ENCODE measurements at places on chromosomes 16 and 17.

DNA sequence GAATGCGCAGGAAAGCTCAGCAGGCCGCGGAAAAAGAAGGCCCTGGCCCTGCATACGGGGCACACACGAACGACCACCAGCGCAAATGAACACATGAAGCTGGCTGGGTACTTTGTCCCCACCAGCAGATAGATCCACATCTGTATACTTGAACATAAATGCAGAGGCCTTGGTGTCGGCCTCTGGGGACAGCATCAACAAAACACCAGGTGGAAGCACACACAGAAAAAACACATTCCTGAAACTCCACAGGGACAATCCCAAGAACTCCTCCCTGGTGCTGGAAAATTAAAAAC is 606 bp upstream of the ZBTB4 start:
- DNase-seq: no peak

GRCh38 chr16:89198417-89199240 is 1.7 kb downstream of the SLC22A31 start:
- DNase-seq: no peak

DNA sequence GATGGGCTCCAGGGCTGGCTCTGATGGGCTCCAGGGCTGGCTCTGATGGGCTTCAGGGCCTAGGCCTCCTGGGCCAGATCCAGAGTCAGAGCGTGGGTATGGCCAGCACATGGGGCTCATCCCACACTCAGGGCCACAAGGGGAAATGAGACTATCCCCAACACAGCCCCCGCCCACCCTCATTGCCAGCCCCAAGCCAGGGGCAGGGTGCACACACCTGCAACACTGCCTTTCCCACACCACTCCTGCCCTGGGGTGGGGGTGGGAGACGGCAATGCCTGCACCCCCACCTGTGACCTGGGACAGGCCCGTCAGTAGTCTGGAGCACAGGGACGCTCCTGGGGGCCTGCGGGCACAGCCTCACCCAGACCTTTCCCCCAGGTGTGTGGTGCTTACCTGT is 14.3 kb upstream of the ATP6V0C start:
- DNase-seq: no peak

- peak; percentile 87 for DNase-seq
Measured at GRCh38 chr16:84514874-84515835, 10.7 kb upstream of the MEAK7 start.

GRCh38 chr17:1571341-1571704 is 8.7 kb upstream of the PITPNA start:
- DNase-seq: no peak

GRCh38 chr16:55656691-55657092 is 904 bp downstream of the SLC6A2 start:
- no peak for DNase-seq

DNA sequence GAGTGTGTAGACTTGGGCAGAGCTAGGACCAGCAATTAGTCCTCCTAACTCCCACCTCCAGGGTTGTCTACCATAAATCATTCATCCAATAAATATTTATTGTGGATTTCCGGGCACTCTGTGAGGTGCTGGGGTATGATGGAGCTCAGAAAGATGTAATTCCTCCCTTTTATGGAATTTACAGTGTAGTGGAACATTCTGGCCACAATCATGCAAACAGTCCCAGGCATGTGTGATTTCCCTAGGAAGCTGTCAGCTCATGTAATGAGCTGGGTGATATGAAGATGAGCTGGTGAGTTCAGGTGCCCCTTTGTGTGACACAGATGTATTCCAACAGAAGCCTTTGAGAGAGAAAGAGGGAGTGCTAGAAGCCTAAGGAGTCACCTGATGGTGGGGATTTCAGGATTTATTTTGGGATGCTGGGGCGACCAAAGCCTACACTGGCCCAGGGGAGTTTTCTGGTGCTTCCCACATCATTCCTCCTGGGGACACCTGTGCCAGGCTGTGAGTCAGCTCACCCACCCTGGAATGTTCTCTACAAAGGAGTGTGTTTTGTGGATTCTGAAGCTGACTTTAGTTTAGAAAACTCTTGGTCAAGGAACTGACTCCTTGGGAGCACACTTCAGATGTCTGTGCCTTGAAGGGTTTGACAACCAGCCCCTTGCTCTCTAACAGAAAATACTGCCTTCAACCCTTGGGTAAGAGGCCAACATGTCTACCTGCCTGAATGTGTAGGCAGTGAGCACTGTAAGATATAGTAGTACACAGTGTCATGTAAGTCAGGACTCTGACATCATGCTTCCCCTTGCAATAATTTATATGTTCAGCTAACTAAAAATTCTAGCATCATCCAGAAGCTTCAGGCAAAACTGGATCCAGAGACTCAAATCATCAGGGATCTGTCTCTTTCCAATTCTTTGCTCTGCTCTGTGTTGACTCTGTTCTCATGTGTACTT is 42.9 kb downstream of the HS3ST4 start:
- no peak for DNase-seq

GRCh38 chr17:41521574-41522261 is 3.0 kb upstream of the KRT15 start:
- no peak for DNase-seq

GRCh38 chr16:54275956-54276355 is 10.6 kb downstream of the IRX3 start:
- DNase-seq: no peak

DNA sequence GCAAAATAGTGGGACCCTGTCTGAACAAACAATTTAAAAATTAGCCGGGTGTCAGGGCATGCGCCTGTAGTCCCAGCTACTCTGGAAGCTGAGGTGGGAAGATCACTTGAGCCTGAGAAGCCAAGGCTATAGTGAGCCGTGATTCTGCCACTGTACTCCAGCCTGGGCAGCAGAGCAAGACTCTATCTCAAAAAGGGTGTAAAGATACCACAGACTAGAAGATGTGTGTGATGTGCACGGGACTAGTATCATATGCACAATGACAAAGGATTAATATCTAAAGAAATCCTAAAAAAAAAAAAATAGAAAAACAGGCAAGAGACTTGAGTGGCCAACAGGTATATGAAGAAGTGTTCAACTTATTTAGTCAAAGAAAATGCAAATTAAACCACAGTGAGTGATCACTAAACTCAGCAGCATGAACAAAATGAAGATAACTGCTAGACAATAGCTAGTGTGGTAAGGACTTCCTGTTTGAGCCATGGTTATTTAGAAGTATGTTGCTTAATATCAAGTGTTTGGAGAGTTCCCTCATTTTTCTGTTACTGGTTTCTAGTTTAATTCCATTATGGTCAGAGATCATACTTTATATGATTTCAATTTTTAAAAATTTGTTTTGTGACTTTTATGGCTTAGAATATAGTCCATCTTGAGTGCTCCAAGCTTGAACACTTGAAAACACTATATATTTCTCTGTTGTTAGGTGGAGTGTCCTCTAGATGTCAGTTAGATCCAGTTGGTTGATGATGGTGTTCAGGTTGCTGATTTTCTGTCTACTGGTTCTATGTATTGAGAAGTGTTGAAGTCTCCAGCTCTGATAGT is 14.7 kb upstream of the SLX4 start:
- DNase-seq: peak; percentile 39

DNA sequence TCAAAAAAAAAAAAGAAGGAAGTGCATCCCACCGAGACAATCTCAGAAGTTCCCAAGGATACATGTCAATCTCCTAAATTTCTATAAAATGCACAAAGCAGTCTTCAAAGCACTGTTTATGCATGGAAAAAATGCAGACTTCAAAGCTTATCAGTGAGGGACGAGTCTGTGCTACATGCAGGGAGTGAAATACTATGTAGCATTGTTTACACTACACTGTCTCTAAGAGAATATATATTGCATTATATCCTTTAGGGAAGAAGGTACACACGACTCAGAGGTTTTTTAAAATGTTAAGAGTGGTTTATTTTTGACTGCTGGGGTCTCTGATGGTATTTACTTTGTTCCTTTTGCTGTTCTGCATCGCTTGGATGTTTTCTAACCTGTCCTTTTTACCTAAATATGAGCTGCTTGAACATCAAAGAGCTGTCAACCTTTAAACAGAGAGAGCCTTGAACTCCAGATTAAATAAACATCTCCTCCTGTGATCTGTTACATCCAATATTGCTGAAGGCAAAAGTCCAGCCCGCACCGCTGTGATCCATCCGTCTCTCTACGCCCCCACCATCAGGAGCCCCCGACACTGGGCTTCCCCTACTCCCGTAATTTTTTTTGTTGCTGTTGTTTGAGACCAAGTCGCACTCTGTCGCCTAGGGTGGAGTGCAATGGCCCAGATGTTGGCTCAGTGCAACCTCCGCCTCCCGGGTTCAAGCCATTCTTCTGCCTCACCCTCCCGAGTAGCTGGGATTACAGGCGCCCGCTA is 1.4 kb downstream of the FBXO31 start:
- no peak for DNase-seq

GRCh38 chr17:44279666-44280391 is 11.9 kb upstream of the SLC4A1 start:
- DNase-seq: peak; percentile 42

DNA sequence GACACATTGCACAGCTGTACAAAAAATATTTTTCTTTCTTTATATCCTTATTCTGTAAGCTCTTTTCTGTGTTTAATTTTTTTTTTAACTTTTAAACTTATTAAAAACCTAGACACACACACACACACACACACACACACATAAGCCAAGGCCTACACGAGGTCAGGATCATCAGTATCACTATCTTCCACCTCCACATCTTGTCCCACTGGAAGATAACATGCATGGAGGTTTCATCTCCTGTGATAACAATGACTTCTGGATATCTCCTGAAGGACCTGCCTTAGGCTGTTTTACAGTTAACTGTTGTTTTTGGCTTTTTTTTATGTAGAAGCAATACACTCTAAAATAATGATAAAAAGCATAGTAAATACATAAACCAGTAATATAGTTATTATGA is 71.2 kb downstream of the TNRC6C start:
- no peak for DNase-seq

DNA sequence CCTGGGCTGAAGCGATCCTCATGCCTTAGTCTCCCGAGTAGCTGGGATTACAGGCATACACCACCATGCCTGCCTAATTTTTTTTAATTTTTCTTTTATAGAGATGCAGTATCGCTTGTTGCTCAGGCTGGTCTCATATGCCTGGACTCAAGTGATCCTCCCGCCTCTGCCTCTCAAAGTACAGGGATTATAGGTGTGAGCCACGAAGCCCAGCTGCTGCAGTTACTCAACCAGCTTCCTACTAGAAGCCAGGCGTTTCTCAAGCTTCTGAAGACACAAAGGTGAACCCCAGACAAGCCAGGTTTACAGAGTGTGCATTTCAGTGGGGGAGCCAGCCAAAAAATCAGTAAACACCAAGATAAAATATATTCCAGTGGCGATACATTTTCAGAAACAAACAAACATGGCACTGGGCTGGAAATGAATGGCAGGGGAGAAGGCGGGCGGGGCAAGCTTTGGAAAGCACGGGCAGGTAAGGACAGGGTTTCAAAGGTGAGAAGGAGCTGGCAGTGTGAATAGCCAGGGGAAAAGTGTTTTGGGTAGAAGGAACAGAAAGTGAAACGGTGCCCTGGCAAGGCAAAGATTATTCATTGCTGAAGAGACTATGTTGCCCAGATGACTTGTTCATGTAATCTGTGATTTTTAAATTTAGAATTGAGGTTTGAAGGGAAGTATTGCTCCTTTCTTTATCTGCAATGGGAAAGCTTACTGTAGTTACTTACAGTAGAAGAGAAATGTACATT is 471.1 kb downstream of the WWOX start:
- no peak for DNase-seq

DNA sequence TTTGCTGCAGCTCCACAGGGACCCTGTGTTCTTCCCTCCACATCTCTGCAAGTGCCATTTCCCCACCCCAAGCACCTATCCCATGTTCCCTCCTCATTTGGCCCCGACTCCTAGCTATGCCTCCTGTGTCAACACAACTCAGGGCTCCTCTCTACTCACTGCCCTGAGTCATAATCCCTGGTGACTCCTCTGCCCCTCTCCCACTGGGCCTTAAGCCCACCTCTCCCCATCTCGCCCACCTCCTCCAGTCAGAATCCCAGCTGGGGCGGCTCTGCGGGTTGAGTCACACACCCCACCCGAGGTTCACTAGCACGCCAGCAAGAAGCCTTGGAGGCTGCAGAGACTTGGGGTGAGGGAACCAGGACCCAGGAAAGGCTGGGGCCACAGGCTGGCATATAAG is 346.2 kb downstream of the FOXL1 start:
- DNase-seq: no peak

GRCh38 chr16:85457366-85457765 is 155.8 kb upstream of the GSE1 start:
- no peak for DNase-seq

GRCh38 chr16:17026600-17027242 is 444.0 kb downstream of the XYLT1 start:
- DNase-seq: peak; percentile 39

GRCh38 chr17:67420994-67421393 is 43.9 kb downstream of the PITPNC1 start:
- DNase-seq: no peak

DNA sequence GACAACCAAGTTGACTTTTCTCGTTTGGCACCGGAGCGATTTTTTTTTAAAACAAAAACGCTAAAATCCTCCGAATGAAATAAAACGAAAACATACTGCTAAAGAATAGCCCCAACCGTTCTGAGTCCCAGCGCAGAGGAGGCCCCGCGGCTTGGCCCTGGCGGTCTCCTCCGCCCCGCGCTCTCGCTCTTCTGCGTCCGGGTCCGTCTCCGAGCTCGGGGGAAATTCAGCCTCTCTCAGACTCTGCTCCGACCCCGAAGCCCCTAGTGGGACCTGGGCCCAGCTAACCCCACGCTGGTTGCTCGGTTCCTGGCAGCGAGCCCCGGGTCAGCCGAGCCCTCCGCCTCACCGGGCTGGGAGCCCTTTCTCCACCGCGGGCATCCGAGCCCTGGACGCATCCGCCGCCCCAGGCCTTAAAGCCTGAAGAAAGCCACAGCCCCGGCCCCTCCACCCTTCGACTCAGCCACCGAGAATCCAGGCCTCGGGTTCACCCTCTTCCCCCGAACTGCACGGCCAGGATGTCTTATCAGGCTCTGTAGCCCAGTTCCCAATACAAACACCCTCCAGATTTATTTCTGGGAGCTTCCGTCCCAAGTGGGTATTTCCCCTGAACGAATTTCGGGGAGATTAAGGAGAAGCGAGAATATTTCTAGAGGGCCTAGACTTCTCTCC is 1.2 kb downstream of the TBX2 start:
- DNase-seq: no peak

DNA sequence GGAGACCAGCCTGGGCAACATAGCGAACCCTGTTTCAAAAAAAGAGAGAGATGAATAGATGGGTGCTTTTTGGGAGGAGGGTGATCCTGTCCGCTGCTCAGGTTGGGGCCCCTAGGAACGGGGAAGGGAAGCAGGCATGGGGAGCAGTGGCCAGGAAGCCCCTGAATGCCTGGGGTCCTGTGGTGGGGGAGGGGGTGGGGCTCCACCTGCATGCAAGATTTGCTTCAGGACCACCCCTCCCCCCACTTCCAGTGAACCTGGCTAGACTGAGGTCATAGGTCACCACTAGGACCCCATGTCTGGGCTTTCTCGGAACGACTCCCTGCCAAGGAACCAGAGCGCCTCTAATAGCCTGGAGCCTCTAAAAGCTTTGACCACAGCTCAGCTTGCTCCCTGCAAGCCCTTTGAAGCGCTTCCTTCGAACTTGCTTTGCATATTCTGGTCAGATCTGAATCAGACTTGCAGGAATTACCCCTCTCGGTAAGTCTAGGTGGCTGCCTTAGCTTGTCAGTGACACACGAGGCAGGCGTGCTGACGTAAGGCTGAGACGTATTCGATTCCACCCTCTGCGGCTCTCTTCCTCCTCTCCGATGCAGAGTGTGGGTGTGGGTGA is 3.7 kb downstream of the SOCS3 start:
- DNase-seq: peak; percentile 96
